NCI-H2029 treated with DMSO at 0.1 percent for 48 hours (cell line): ENCODE measurements at places on chromosomes 3 and 15.
A peak's percentile ranks its signal among the peaks of the same experiment; 100 is the strongest.

GRCh38 chr3:11389386-11390268 is 117.4 kb downstream of the ATG7 start:
- DNase-seq, result no peak

GRCh38 chr3:105746231-105746996 is 122.4 kb downstream of the CBLB start:
- DNase-seq, result no peak

DNA sequence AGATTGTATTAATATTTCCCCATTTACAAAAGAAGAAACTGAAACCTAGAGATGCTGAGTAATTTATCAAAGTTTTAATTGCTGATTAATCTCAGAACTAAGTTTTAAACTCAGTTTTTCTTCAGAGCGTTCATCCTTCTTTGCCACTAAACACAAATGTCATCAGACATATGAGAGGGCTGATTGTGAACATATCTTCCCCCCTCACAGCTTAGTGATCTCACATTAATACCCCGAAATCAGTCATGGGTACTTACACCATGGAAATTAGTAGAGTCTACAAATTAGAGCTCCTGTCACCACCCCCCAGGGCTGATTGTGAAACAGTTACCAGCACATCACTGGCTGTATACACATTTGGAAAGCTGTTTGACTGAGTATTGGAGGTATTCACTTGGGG is 189.3 kb upstream of the SGO1 start:
- no peak for DNase-seq

DNA sequence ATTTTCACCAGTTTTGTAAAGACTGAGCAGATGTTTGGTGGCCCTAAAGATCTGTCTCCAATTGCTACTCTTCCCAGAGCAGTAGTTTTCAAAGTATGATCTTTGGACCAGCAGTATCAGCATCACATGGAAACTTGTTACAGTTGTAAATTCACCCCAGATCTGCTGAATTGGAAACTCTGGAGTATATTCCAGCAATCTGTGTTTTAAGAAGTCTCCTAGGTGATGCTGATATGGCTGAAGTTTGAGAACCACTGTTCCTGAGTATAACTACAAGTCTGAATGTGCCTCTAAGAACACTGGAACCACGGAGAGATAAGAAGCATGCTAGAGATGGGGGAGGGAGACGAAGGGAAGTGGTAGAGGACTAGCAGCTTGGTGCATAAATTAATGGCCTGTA is 45.7 kb downstream of the NUDT16 start:
- DNase-seq, result no peak

GRCh38 chr3:53102601-53103147 is 27.6 kb downstream of the RFT1 start:
- no peak for DNase-seq

GRCh38 chr3:160697637-160698380 is 20.8 kb downstream of the ARL14 start:
- DNase-seq, result no peak

- DNase-seq, result no peak
These were observed 12.6 kb upstream of the HRG start for GRCh38 chr3:186653080-186653707.

DNA sequence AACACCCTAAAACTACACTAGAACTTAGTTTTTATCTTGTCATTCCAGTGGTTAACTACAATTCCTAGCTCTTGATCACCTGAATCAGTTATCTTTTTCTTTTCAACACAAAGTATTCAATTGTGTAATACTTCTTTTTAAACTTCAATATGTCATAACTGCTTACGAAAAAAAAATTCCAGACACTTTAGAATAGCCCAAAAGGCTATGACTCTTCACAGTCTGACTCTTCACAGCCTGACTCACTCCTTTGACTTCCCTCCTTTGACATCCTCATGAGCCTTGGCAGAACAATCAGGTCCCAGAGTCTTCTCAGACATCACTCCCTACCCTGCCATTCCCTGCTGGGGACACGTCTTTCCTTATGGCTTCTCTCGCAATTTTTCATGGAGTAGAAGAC is 727.1 kb downstream of the ROBO1 start:
- no peak for DNase-seq

DNA sequence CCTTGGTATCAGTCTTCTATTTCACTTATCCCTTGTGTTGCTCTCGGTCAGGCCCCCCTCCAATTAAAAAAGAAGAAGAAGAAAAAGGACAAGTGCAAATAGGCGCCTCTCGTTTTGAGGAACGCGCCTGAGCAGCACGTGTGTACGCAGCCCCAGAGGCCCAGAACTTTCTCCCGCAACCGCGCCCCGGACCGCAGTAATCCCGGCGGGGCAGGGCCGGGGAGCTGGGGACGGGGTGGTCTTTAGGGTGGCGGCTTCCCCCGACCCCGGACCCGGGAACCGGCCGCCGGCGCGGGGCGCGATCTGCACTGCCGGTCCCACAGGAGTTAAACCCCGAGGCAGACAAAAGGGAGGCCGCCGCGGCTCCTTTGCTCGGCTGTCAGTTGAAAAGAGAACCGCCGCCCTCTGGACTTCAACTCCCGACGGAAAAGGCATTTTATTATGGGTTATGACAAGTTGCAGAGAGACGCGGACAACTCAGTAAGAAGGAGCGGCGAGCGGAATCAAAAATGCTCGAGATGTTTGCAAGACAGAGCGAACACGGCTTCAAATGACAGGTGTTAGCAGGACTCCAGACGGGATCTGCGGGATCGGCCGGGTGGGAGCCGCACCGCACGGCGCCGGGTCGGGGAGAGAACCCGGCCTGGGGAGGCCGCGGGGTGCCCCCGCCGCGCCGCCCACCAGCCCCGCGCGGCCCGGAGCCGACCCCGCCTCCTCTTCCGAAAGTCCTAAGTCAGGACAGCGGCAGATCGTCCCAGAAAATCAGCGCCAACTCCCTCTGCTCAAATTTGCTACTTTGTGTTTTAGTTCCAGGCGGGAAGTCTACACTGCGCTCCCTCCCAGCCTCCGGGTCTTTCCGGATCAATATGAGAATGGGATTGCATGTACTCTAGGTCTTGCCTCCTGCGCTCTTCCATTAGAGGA is 79.0 kb downstream of the NR2F2 start:
- DNase-seq, result no peak

DNA sequence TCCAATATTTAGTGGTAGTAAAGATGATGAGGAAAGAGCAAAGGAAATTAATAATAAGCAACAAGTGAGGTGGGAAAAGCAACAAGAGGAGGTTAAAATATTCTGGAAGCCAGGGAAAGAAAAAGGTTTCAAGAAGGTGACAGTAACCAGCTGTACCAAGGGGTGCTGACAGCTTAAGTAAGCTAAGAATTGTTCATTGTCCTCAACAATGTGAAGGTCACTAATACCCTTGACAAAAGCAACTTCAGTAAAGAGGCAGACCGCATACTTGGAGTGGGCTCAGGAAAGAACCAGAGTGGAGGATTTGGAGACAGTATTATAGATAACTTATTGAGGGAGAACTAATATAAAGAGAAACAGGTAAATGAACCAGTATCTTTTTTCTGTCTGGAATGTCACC is 116.2 kb downstream of the GBE1 start:
- DNase-seq, result no peak

- DNase-seq, result peak; percentile 44
These were observed 72.1 kb downstream of the RFTN1 start for GRCh38 chr3:16441371-16441875.

DNA sequence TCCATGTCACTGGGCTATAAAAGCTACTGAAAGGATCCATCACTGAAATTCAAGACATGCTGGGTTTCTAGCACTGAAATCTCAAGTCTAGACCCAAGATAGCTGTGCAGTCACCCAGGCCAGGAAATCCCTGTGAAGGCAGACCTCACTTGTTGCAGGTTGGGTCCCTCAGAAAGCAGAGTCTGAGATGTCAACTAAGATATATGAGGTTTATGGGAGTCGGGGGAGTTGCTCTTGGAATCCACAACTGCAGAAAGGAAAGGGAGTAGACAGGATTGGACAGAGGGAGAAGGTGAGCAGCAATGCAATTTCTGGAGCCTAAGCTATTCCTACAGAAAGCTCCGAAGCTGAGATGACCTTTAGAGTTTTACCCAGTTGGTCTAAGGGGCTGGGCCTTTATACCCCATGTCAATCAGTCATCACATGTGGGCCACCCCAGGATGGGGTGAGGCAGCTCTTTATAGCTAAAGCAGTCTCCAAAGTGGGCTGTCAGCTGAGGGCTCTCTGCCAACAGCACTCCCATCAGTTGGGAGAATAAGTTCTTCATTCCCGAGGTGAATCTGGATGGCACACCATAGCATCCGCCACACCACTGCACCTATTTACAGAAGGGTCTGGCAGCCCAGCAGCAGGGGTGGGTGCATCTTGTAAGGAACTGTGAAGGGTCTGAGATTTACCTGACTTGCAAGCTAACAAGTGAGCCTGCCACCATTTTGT is 52.3 kb upstream of the ACVR2B start:
- DNase-seq, result no peak

DNA sequence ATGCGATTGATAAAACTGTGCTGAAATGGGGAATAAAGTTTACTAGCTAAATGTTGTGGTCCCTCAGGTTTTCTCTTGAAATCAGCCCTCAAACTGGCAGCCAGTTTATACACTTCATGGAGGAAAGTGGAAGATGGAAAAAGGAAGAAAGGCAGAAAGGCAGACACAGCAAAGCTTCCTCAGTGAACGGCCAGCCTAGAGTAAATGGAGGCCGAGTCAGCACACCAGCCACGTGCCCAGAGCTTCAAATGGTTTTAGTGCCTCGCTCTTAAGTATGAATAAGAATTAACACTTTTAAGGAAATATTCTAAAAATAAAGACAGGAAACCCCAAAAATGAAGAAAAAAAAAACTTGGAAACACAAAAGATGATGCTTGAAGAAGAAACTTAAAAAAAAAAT is 48.3 kb downstream of the GNB4 start:
- no peak for DNase-seq

DNA sequence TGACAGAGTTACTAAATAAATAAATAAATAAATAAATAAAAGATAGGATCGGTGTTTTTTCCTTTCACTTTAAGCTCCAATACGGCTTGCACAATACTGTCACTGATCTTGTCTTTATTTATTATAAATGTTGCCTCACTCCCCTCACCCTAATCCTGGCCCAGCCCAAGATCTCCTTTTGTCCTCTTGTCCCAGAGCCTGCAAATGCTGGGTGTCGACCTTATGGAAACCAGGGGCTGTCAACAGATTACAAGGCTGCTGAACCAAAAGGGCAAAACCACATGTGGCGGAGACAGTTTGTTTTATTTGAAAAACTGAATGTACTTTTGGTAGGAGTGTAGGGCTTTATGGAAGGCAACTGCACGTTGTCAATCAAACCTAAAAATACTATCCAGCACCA is 75.9 kb downstream of the RFTN1 start:
- DNase-seq, result no peak

GRCh38 chr3:122942937-122943827 is 84.4 kb downstream of the SEMA5B start:
- peak; percentile 40 for DNase-seq

- no peak for DNase-seq
These were observed 288.4 kb upstream of the SATB1 start for GRCh38 chr3:18713577-18713951.

DNA sequence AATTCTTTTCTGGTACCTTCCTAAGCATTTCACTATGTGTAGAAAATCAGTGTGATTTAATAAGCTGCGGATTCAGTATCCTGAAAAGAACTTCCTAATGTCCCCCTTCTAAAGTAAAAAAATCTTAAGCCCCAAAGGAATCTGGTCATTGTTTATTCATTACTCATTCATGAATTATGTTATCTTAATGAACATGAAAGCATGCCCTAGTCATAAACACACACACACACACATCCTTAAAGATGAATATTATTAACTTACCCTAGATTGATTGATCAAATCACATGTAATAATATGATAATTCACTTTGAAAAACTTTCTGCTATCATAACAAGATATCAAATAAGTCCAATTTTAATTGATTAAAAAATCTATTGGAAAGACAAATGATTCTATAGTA is 96.4 kb upstream of the BFSP2 start:
- no peak for DNase-seq

DNA sequence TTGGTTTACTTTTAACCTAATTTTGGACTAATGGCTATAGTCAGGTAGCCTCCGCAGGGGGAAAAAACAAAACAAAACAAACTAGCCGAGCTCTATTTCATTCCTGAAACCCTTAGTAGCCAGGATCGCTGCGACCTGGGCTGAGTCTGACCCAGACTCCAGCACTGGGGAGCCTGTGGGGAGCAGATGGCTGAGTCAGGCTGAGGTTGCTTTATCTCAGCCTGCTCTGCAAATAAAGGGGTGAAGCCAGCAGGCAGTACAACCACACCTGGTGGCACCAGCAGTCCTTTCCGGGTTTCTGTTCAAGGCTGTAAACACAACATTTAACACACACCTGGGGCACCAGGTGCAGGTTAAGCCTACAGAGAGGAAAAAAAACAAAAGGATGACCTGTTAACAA is 27.3 kb downstream of the ABHD2 start:
- no peak for DNase-seq

DNA sequence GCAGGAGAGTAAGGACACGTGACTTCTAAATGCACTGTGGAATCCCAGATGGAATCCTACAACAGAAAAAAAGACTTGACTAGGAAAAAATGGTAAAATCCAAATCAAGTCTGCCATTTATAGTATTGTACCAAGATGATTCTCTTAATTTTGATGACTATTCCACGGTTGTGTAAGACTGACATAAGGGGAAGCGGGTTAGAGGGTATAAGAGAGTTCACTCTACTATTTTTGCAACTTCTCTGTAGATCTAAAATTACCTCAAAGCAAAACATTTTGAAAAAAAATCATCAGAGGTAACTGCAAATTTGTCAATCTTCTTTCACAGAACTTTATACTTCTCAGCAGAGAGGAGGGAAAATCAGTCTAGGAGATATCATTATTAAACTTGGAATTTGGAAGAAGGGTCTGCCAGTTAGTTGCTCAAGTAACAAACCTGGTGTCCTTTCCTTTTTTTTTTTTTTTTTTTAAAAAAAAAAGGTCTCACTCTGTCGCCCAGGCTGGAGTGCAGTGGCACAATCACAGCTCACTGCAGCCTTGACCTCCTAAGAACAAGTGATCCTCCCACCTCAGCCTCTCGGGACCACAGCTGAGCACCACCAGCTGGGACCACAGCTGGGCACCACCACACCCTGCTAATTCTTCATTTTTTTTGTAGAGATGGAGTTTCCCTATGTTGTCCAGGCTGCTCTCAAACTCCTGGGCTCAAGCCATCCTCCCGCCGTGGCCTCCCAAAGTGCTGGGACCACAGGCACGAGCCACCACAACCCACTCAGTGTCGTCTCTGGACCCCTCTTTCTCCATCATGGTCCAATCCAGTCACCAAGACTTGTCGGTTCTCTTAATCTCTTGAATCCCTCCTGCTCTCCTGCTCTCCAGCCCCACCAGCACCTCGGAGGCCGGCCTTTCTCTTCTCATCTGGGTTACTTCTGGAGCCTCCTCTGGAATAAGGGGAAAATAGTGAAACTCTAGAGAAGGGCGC is 14.9 kb upstream of the HES1 start:
- no peak for DNase-seq

- no peak for DNase-seq
These were observed 15.4 kb upstream of the CHRNA7 start for GRCh38 chr15:32014953-32015352.

- no peak for DNase-seq
These were observed 20.7 kb upstream of the ERC2 start for GRCh38 chr3:56488812-56489600.

- no peak for DNase-seq
These were observed 67.7 kb downstream of the EXOG start for GRCh38 chr3:38563886-38564270.
